Sciatic nerve (tissue), 2 donors: ENCODE measurements at places on chromosomes 7 and 10.
A peak's percentile ranks its signal among the peaks of the same experiment; 100 is the strongest.

DNA sequence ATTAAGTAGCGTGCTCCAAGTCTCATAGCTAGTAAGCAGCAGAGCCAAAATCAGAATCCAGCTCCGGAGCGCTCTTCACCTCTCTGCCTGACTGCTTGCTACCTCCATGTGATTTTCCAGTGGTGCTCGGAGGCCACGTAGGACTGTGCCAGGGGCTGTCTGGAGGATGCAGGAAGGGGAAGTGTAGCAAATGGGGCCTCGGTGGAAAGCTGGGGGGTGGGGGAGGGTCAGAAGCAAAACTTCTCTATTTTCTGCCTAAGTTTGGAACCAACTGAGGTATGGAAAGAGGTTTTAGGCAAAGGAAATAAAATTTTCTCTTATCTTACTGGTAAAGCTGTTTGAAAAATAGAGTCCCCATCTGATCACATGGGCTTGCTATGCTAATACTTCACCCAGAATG lies 108.7 kb downstream of the TBXAS1 start:
- no peak for DNase-seq

DNA sequence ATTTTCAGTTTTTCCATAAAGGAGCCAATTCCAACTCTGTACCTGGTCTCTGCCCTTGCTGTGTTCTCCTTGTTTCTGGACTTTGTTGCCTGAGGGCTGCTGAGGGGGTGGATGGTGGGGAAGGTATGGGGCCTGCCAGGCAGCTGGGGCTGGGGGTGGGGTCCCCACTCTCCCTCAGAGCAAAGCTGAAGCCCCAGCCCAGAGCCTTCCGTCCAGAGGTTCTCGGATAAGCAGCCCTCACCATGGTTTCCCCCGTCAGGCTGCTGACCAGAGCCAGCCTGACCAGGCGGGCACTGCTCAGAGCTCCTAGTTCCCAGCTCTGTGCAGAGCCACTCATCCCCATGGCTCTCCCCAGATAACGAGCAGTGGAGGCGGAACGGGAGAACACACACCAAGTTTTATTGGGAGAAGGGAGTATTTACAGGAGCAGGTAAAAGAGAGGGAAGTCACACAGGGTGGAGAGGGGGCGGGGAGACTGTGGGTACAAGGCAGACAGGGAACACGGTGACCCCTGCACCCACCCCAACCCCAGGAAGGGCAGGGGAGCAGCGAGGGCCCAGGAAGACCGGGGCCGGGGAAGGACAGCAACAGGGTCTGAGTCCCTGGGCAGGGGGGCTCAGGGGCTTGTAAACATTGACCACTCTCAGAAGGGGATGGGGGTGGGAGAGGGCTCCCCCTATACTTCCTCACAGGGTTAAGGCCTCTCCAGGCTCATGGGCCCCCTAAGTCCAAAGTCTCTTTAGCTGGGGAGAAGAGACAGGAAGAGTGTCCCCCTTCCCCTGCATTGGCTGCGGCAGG lies 5.8 kb downstream of the GNB2 start:
- no peak for DNase-seq

DNA sequence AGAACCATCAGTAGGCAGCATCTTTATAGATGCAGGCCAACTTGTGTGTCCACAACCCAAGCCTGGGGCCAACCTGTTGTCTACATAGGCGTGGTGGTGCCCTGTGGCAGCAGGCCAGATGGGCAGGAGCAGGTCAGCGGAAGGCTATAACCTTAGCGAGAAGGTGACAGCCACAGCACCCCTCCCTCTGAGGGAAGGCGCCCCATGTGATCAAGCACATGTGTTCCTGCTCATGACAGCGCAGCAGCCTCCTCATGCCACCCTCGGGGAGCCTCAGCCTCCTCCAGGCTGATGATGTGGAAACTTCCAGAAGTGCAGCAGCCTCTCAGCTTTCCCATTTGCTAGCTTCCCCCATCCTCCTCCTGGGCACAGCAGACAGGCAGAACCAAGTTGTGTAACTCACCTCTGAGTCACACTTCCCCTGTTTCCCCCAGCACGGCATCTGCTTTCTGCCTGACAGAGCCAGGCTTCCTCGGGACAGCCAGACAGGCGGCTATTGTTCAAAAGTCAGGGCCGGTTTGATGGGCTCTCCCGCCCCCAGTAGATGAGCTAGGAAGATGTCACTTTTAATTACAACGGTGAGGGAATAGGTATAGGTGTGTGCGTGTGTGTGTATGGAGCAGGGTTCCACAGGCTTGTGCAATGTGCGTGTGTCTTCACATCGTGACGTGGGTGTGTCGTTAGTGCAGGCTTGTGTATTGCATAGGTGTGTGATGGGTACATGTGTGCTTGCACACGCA lies 312.0 kb upstream of the ZMIZ1 start:
- peak; percentile 77 for DNase-seq

DNA sequence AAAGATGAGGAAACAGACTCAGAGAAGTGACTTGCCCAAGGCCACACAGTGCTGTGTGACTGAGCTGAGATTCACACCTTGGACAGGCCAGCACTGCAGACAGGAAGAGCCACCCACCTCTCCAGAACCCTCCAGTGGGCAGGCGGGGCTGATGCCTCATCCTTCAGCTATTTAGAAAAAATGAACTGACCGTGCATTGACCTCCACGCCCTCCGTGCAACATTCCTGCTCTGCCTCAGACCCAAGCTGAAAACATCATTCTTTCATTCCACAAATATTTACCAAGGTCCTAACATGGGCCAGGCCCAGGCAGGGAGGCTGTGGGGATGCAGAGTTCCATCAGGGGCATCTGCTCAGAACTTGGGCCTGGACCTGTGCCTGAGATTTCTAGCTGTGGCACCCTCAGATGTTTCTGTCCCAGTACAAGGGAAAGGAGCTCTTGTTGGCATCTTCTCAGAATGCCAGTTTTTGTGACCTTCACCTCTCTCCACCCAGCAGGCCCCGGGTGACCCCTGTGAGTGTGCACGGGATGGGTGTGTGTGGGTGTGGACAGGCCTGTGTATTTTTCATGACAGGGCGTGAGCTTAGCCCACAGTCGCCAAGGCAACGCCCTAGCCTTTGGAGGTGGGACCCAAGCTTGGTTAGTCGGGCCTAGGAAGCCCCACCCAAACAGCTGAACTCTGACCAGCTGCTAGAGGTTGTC lies 6.5 kb downstream of the VSIR start:
- peak; percentile 83 for DNase-seq

GRCh38 chr7:91085175-91085574 lies 179.1 kb upstream of the FZD1 start:
- no peak for DNase-seq

GRCh38 chr7:48286836-48287235 lies 115.6 kb downstream of the ABCA13 start:
- no peak for DNase-seq
